NCI-H524 (cell line): ENCODE measurements at places on chromosomes 12 and 14.

DNA sequence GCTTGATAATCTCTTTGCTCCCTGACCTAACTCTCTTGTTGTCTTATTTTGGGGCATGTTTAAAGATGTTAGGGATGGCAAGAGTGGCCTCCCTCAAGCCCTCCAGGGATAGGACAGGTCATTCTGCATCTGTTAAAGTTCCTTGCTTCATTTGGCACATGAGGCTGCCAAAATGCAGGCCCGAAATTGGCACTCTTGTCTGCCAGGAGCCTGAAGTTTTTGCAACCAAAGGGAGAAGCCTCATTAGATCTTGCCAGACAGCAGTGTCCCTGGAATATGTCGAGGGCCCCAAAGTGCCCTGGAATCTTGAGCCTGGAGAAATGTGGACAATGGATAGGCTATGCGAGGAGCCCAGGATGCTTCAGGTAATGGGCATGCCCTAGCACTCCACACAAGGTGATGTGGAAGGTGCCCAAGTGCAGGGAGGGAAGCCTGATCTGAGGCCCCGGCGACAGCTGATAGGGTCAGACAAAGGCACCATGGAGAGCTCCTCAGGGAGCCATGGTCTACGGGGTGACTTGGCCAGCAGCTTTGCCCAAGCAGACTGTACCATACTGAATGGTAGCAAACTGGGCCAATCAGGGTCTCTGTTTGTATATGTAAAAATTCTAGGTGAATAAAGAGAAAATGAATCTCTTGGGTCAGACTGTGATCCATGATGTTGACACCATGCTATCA, 173.0 kb upstream of the WSCD2 start:
- DNase-seq, result no peak

GRCh38 chr14:54108481-54109471, 152.2 kb upstream of the BMP4 start:
- no peak for DNase-seq

DNA sequence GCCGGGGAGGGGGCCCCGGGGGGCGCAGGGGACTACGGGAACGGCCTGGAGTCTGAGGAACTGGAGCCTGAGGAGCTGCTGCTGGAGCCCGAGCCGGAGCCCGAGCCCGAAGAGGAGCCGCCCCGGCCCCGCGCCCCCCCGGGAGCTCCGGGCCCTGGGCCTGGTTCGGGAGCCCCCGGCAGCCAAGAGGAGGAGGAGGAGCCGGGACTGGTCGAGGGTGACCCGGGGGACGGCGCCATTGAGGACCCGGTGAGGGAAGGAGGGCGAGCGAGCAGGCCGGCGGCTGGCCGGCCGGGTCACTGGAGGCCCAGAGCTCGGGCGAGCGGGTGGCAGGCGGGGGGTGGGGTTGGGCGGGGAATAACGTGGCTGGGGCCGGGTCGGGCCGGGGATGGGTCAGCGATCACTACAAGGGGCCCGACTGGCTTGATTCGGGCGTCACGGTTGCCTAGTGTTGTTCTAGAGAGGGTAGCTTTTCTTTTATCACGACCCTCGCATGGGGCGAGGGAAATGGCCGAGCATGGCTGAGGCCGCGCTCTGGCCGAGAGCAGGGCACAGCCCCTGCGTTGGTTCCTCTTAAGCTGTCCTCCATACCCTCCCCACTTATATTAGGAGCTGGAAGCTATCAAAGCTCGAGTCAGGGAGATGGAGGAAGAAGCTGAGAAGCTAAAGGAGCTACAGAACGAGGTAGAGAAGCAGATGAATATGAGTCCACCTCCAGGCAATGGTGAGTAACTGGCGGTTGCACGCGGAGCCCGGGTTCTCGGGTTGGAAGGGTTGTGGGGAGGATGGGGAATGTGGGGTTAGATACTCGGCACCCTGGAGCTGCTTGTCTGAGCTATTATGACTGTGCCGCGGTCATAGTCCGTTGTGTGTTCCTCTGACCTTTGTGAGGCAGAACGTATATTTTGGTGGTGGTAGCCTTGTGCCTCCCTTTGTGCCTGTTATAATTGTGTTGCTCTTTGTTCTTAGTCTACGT, 603 bp downstream of the PABPN1 start:
- peak; percentile 42 for DNase-seq

GRCh38 chr12:62379026-62379722, 87.5 kb upstream of the MON2 start:
- DNase-seq, result no peak

DNA sequence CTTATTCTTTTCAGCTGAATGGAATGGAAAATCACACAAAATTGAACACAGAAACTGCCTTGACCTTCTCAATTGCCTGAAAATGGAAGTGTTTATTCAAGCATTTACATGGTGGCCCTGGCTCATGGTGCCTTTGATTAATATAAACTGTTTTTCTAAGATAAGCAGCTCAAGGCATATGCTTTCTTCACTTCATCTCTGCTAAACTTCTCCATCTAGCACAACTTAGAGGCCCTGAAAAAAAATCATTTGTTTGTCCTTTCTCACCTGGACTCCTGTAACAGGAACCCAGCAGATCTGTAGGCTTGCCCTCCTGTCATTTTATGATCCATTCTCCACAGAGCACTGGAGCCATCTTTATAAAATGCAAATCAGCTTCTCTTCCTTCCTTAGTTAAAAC, 117.5 kb upstream of the KRR1 start:
- DNase-seq, result no peak

- no peak for DNase-seq
Observed at GRCh38 chr12:26153421-26154154, 28.8 kb upstream of the BHLHE41 start.

DNA sequence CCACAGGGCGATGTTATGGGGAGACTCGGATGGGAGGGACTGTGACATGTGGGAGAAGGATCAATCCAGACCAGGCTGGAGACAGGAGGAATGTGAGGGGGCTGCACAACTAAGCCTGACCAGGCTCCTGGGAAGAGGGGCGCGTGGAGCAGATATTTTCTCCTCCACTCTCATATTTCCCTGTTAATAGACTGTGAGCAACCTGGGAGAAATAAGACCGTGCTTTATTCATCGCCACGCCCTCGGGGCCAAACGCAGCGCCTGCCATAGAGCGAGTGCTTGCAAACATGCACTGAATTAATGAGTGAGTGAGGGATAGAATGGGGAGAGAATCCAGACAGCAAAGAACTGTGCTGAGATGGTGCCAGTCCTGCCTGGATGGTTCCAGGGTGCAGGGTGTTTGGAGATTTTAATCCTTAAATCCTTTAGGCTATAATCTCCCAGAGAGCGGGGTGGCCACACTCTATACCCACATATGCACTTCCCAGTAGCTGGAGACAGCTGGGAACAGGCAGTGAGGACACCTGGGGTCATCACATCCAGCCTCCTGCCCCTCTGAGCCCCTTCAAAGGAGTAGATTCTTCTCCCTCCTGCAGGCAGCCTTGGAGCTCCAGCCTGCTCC, 13.6 kb upstream of the FAIM2 start:
- peak; percentile 59 for DNase-seq

- no peak for DNase-seq
Observed at GRCh38 chr12:77124767-77125166, 59.4 kb upstream of the E2F7 start.

GRCh38 chr12:40192704-40193255, 32.0 kb upstream of the LRRK2 start:
- no peak for DNase-seq

DNA sequence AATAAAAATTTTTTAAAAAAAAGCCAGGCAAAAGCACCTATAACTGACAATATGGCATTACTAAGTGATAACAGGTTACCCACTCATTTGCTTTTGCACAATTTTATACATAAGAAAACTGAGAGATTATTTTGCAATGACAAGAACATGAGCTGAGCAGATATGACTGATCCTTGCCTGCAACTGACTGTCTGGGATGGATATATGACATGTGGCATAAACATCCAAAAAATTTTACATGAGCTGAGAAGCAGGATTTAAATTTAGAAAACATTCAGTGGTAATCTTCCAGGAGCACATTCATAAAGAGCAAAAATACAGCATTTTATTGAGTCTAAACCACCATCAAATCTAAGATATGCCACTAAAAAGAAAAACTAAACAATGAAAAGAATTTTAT, 125.3 kb upstream of the TMEM233 start:
- no peak for DNase-seq

GRCh38 chr12:30977124-30977523, 50.6 kb downstream of the TSPAN11 start:
- peak; percentile 10 for DNase-seq

- peak; percentile 22 for DNase-seq
Observed at GRCh38 chr14:37709419-37710195, 114.2 kb downstream of the TTC6 start.

- no peak for DNase-seq
Observed at GRCh38 chr12:130968611-130969010, 14.9 kb downstream of the ADGRD1 start.

DNA sequence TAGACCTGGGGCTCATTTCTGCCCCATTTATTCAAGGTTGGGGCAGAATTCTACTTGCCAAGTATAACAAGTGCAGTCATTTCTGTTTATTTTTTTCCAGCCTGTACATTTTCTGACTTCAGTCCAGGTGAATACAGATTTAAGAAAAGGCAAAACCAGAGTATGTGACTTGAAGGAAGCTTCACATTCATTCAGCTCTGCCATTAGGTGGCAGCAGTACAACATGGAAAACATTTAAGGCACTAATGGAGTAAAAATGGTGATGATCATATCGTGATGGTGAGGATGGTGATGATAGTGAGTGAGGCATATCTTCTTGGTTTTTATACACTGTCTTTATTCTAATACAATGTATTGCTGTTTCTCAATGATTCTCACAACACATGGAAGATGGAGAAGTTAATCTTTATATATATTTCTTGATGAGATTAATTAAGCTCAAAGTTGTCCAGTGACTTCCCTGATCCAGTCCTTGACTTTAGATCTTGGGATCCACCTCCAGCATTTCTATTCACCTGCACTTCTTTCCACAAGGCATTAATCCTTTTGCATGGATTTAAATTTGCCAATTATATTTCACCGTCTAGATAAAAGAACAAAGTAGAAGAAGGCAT, 176.7 kb upstream of the SEL1L start:
- DNase-seq, result peak; percentile 42

DNA sequence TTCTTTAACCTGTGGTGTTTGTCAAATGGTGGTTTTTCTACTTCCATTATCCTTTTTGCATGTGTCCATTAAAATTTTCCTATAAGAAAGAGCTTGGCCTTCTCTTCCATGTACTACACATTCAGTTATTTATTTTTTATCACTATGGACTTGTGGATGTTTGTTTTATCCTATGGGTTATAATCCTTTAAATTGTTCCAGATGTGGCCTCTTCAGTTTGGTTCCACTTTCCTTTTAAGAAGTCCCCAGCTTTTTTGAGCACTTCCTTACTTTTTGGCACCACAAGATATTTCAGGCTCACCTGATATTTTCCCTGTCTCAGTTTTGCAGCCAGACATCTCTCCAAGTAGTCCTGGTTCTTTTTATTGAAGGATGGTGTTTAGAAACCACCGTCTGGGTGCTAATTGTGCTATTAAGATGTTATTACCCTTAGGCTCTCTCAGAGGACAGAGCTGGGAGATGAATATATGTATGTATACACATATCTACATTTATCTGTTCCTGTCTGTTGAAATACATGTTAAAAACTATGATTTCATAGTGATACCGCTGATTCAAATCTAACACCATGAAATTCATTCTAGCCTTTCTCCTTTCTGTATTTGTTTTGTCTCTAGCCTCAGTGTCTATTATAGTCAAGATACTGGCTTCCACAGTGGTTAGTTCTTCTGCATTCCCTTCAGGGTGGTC, 408.5 kb upstream of the RGS6 start:
- no peak for DNase-seq

DNA sequence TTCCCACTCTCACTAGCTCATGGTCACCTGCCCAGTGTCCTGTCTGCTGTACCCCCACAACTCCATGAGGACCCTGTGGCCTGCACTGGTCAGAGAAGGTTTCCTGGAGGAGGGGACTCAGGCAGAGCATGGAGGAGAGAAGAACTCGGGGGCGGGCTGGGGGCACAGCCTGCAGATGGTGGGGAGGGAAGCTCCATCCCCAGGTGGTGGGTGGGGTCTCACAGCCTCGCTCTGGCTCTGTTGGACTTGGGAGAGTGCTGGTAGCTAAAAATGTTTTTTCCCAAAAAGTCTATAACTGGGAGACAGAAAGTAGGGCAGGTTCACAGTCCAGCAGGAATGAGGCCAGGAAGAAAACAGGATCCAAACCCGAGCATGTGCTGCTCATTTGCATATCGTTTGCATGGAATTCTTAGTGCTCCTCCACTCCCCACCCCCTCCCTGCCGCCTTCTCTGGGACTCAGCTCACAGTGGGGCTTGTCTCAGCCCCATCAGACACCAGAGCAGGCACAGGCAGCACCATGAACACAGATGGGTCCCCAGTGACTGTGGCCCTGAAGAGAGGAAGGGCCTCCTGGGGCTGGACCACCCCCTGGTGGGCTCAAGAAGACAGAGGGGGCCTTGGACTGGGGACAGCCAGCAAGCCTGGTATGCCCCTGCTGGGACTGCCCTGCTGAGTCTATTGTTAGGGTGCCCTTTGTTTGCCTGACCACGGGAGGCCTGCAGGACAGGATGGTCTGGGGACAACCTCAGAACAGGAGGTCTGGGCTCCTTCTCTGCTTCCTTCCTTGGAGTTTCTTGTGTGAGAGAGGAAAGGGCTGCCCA, 67.0 kb upstream of the SFSWAP start:
- DNase-seq, result no peak

- no peak for DNase-seq
Observed at GRCh38 chr14:69240527-69241173, 19.3 kb upstream of the GALNT16 start.
